ENCODE measurements at places on chromosomes 6 and 20. TPM values are rescaled to one million over a fixed set of nuclear protein-coding genes. Genes with fewer than 3 reads are reported as not detected.

DNA sequence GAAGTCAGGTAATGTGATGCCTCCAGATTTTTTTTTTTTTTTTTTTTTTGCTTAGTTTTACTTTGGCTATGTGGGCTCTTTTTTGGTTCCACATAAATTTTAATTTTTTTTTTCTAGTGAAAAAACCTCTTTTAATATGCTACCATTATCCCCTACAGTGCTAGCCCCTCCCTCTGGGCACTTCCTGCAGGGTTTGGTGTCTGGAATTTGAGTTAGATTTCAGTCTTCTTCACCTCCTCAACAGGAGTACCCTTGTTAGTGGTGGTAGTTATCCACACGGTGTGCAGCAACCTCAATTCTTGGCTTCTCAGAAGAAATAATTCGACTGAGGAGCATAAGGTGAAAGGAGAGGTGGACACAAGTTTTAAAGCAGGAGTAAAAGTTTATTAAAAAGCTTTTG lies 128.8 kb upstream of the SYNCRIP start:
- no peaks in the 10 kb centered on the region for H3K27me3 ChIP-seq
- DNase-seq = no peak
- H3K4me3 ChIP-seq = no peak overlapping the region

DNA sequence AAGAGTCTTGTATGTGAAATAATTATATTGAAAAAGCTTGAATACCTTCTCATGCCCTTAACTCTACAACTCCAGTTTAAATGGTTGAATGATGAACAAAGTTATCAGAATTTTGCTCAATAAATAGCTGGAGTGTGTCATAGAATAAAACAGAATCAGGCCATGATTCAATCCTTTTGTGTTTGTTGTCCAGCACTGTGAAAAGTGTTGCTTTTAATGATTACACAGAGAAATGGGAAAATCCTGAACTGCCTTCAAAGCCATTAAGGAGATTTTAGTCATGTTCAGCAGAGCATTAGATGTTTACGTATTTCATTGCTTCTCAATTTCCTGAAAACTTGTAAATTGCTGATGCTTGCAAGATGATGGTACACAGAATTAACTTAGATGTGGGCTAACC lies 262.9 kb upstream of the BTBD3 start:
- 0 out of 2 replicates have a peak, but pooled peaks cover 5% of the 10 kb centered on the region for H3K36me3 ChIP-seq
- DNase-seq = no peak
- H3K27me3 ChIP-seq = no peaks in the 10 kb centered on the region
- H3K4me1 ChIP-seq = no peaks in the 10 kb centered on the region
- no peak overlapping the region for H3K4me3 ChIP-seq

DNA sequence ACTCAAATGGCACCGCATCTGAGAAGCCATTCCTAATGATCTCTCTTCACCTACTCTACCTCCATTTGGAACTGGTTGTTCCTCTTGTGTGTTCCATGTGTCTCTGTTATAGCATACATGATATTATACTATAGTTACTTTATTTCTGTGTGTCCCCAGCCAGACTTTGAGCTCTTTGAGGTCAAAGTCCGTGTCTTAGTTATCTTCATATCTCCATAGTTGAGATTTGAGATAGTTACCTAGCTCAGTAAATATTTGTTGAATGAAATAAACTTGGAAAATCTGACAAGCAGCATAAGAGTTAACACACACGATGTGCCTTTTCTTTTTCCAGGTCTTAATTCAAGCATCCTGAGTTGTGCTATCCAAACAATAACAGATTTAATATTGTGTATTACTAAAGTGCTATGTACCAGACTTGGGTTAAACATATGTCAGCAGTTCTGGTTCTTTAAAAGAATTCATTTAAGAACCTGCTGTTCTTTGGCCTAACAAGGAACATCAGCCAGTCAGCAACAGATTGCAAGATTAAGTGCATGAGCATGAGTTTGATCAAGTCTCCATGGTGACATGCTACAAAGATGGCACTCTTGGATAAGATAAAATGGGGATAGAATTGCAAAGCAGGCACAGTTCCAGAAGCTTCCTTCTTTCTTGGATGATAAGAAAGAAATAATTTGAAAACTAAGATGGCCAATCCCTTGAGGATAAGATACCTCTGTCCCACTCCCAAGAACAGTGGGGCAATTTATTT lies 8.7 kb upstream of the TNFRSF21 start:
- H3K36me3 ChIP-seq = no peaks in the 10 kb centered on the region
- H3K27me3 ChIP-seq = no peaks in the 10 kb centered on the region
- H3K4me3 ChIP-seq = no peak overlapping the region
- H3K27ac ChIP-seq = no peak overlapping the region
- H3K4me1 ChIP-seq = no peaks in the 10 kb centered on the region

DNA sequence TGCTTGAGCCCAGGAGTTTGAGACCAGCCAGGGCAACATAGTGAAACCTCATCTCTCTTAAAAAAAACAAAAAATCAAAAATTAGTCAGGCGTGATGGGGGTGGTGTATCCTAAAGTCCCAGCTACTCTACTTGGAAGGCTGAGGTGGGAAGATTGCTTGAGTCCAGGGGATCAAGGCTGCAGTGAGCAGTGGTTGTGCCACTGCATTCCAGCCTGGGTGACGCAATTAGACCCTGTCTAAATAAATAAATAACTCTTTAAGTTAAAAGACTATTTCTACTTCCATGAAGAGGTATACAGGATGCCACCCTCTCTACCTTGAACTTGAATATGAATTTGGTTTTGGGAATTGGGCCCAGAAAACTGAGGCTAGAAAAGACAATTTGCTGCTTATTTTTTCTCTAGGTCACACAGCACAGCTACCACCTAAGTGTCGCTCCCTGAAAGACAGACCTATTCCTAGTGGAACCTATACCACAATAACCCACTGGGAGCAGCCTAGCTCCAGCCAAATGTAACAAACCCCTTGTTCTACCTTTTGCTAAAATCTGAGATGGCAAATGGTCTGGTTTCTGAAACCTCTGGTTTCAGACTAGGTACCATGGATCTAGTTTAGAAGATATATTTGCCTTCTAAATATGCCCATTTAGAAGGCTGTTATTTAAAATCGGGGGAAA lies 35.2 kb downstream of the HMGCLL1 start:
- no peak overlapping the region for H3K4me3 ChIP-seq
- peak; percentile 27 for DNase-seq
- no peaks in the 10 kb centered on the region for H3K27me3 ChIP-seq
- no peaks in the 10 kb centered on the region for H3K36me3 ChIP-seq

The BMP6 gene
- total RNA-seq = 0.61 TPM

- no peaks in the 10 kb centered on the region for H3K27me3 ChIP-seq
- no peak overlapping the region for H3K27ac ChIP-seq
- no peak overlapping the region for H3K4me3 ChIP-seq
- peaks cover 4% of the 10 kb centered on the region for H3K36me3 ChIP-seq
These were observed 42.7 kb upstream of the FAM210B start for GRCh38 chr20:56316051-56316450.

The SIRT5 gene
- total RNA-seq = 14.6 TPM

DNA sequence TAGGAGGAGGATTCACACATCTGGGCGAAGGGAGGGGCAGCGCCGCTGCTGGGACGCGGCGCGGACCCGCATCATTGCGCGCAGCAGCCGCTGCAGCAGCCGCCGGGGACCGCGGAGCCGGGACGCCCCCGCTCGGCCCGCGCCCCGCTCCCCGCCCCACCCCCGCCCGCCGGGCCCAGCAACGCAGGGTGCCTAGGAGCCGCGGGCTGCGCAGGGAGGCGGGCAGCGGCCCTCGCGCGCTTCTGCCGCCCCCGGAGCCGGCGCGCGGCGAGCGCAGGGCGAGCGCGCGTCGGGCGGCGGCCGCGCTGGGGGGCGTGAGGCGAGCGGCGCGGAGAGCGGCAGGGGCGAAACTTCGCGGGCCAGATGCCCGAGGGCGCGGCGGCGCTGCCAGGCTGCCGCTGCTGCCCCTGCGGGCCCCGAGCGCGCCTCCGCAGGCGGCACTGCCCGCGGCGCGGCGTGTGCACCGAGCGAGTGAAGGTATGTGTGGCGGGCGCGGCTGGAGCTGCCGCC lies at the start of gene NKAIN2:
Gene NKAIN2, plus strand, starts transcription at position 362 of the 510 bp plus-strand sequence.
- H3K4me3 ChIP-seq = peak within 1 kb of the TSS; percentile 93
- no peak within 1 kb of the TSS for H3K27ac ChIP-seq
- H3K27me3 ChIP-seq = peaks cover 19% of the 10 kb centered on the region
- H3K36me3 ChIP-seq = no peaks in the 10 kb centered on the region

The RSPO4 gene
- 6.7 TPM for total RNA-seq

- H3K27me3 ChIP-seq = no peaks in the 10 kb centered on the region
- no peaks in the 10 kb centered on the region for H3K36me3 ChIP-seq
- no peak for DNase-seq
- no peak overlapping the region for H3K27ac ChIP-seq
These were observed 144.8 kb downstream of the TBC1D7 start for GRCh38 chr6:13183415-13184088.

DNA sequence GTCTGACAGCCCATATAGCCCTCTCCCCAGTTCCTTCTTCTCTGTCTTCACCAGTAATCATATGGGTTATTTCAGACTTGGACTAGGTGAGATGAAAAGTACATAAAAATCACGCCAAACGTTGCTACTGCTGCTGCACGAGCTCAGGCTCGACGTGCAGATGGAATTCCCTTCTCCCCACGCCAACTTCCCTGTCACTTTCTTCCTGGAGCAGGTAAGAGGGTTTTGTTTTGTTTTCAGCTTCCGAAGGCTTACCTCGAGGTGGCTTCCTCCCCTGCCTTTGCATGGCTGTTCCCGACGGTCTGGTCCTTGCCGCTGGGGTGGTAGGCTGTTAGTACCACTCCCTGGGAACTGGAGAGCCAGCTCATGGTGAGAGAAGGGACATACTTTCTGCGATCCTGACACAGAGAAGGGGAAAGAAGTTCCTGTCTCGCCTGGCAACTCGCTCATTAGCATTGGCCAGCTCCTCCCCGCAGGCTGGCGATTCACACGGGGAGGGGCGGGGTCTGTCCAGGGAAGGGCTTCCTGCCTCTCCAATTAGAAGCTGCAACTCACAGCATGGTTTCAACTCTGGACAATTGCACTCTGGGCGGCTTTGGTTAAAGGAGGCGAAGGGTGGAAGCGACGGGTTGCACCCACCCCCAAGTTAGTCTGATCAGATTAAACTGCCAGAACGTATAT lies at the start of gene ARHGAP18:
Gene ARHGAP18, minus strand, starts transcription at position 409 of the 681 bp plus-strand sequence. Its CDS starts 41 bp downstream, at position 368.
- H3K27me3 ChIP-seq = no peaks in the 10 kb centered on the region
- H3K36me3 ChIP-seq = no peaks in the 10 kb centered on the region
- H3K4me3 ChIP-seq = peak within 1 kb of the TSS; percentile 81
- no peak within 1 kb of the TSS for H3K27ac ChIP-seq
- no peaks in the 10 kb centered on the region for H3K4me1 ChIP-seq

- H3K27ac ChIP-seq = no peak overlapping the region
- no peaks in the 10 kb centered on the region for H3K27me3 ChIP-seq
- H3K36me3 ChIP-seq = no peaks in the 10 kb centered on the region
- peak; percentile 57 for DNase-seq
- no peak overlapping the region for H3K4me3 ChIP-seq
These were observed 398.8 kb downstream of the ESR1 start for GRCh38 chr6:152206072-152206818.

The C2 gene
- total RNA-seq = 0.86 TPM

DNA sequence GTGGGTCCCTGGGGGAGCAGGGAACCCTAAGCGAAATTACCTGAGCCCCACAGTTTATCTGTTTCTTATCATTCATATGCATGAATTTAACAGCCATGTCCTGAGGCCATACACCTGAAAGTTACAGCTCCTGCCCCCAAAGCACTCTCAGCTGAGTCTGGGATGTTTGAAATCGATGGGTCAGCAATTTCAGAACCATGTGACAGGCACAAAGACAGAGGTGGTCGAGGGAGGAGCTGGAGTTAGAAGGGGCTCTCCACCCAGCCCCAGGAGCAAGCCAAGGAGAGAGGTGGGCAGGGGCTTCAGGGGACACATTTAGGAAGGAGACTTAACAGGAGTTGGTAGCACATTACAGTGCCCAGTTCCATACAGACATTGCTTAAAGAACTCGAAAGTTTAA lies 14.9 kb downstream of the TTBK1 start:
- no peaks in the 10 kb centered on the region for H3K36me3 ChIP-seq
- H3K4me3 ChIP-seq = no peak overlapping the region
- DNase-seq = no peak
- H3K4me1 ChIP-seq = no peaks in the 10 kb centered on the region

The BPIFB2 gene
- not detected for total RNA-seq

GRCh38 chr6:24797596-24798216 lies 1.0 kb downstream of the ARMH2 start:
- H3K4me3 ChIP-seq = no peak overlapping the region
- peaks cover 4% of the 10 kb centered on the region for H3K36me3 ChIP-seq
- H3K27me3 ChIP-seq = no peaks in the 10 kb centered on the region
- H3K4me1 ChIP-seq = peaks cover 5% of the 10 kb centered on the region
- DNase-seq = no peak
- no peak overlapping the region for H3K27ac ChIP-seq

DNA sequence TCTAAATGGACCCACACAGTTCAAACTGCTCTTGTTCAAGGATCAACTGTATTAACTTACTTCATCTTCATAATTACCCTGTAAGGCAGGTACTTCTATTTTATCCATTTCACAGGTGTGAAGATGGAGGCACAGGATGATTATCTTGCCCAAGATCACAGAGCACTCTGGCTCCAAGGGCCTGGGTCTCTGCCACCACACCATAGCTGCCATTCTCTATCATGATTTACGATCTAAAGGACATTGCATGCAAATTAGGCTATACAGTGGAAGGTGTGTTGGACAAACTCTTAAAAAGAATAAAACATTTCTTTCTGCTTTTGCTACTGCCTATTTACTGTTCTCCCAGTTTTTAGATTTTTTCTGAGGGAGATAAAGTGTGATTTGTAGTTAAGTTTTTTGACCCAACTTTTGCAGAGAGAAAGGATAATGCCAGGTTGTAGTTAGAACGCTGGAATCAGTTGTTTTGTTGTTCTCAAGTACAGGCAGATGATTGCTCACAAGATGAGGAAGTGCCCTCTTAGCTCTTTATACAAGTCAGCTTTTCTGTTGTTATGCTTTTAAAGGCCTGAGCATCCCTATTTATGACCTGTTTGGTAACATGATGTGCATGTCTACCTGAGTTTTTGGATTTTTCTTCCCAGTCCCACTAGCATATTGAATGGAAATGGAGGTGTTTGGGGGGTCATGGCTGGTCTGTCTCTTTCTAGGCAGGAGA lies 247.9 kb downstream of the ZFAND3 start:
- no peak for DNase-seq
- H3K36me3 ChIP-seq = peaks cover 3% of the 10 kb centered on the region
- H3K4me1 ChIP-seq = no peaks in the 10 kb centered on the region

Measured in H9 (cell line).